ENCODE measurements at places on chromosomes 1 and 21.

GRCh38 chr1:221530791-221531190 lies 211.1 kb downstream of the DUSP10 start:
- no peak for DNase-seq

- DNase-seq: no peak
These were observed 27.2 kb upstream of the KIAA0040 start for GRCh38 chr1:175219774-175220173.

- no peak for DNase-seq
These were observed 25.1 kb downstream of the WARS2 start for GRCh38 chr1:119115311-119115710.

DNA sequence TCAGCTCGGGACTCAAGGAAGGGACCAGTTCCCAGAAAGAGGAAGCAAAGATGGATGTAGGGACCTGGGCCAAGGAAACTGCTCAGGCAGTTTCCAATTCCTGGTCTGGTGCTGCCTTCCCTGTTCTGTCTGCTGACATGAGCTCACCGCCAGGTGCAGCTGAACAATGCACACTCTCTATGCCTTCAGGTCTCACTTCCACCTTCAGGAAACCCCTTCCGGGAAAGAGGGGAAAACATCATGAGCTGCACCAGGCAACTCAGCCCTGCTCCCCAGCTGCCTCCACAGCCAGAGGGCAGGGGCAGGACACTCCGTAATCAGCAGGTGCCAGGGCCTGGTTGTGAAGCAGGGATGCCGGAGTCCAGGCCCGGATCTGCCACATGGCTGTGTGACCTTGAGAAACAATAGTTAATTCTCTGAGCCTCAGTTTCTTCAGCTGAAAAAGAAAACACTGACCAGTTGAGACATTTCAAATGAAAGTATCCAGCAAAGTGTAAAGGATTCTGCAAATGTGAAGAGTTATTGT lies 27.8 kb downstream of the SMIM12 start:
- DNase-seq: no peak

DNA sequence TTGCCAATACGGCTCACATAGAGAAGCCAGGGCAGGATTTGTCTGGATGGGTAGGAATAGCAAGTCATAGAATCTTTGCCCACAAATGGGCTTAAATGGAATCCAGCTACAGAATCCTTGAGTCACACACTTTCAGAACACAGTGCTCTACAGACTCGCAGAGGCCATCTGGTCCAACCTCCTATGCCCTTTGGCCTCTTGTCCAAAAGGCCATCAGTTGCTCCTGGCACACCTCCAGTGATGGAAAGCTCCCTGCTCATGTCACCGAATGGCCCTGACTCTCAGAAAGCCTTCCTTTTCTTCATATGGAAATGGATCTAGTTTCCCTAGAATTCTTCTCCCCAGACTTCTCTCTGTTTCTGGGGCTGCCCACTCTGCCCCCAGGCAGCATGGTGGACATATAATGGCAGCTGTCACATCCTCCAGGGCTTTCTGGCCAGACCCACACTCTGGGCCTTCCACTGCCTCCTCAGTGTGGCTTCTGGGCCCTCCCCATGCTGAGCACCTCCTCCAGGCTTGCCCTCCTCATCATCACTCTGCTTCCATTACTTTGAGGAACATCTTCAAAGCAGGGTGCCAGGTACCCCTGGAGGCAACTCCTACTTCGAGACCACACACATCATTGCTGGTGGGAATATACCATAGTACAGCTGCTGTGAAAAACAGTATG lies 33.6 kb upstream of the TRABD2B start:
- no peak for DNase-seq

- DNase-seq: no peak
These were observed 8.5 kb downstream of the FBXO2 start for GRCh38 chr1:11645670-11646265.

DNA sequence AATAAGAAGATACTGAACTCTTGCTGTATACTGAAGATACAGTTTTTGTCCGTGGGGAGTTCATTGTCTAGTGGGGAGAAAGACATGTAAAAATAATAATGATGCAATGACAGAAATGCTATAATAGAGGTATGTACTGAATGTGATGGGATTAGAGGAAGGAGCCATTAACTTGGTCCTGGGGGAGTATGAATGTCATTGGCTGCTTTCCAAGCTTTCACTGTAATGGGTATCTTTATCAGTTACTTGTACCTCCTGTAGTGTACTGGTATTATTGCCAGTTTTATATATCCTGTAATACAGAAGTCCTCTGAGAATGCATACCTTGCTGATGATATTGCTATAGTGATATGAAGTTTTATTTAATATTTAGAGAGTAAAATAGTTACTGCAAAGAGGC lies 7.4 kb downstream of the BTBD8 start:
- no peak for DNase-seq

DNA sequence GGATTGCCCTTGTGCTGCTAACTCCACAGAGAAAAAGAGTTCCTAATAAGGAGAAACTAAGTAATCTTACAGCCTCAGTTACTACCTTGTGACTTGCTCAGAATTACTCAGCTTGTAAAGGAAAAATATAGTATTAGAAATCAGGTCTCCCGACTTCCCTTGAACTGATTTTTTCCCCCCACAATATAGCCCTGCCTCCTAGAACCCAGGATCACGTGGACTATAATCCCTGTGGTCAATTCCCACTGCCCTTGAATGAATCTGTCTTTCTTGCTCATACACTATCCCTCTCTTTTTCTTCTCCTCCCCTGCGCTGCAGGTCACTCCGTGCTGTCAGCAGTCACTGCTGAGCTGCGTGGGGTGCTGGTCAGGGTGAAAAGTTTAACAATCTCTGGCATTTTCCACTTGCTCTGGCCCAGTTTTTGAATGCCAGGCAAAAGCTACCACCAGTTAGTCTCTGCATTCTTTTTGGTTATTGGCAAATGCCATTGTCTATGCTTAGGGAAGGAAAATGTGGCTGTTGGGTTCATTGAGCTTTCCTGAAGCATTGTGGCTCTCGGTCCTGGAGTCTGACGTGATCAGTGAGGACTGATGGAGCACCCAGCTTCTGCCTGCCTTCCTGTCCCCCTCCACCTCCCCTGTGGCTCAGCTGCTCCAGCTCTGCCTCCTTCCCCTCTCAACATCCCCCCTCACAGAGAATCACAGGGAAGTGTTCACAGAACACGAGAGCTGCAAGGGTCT lies 1.9 kb upstream of the MYOC start:
- no peak for DNase-seq

DNA sequence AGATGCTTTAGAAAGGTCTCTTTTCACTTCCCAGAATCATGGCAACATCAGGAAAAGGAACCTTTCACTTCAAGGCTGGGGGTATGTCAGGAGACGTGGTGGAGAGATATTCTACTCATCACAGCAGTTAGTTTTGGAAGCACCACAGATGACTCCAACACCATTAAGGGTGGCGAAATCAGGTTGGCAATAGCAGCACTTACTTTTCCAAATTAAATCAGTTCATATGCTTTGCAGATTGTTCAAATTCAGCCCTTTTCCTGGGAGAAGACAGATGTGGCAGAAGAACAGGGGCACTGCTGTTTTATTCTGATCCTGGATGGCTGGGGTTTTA lies 79.0 kb downstream of the RUNX1 start:
- no peak for DNase-seq

DNA sequence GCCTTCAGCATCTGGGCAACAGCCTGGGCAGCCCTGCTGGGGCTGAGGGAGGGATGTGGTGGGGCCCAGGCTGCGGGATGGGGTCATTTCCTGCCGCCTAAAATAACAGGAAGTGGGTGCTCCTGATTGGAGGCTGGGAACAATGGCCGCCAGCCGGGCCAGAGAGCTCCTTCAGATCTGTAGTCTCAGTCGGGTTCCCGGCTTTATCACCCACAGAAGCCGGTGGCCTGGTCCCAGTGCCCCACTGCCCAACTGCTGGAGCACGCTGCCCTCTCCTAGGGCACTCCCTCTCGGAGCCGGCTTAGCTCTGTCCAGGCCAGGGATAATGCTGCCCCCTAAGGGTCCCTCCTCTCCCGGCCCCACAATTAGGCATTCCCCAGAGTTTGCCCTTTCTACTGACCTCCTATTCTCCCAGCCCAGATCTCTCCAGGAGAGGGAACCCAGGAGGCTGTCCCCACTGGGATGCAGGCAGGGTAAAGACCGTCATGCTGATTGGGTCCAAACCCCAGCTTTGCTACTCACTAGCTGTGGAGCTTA lies 5.1 kb downstream of the MAP7D1 start:
- no peak for DNase-seq

DNA sequence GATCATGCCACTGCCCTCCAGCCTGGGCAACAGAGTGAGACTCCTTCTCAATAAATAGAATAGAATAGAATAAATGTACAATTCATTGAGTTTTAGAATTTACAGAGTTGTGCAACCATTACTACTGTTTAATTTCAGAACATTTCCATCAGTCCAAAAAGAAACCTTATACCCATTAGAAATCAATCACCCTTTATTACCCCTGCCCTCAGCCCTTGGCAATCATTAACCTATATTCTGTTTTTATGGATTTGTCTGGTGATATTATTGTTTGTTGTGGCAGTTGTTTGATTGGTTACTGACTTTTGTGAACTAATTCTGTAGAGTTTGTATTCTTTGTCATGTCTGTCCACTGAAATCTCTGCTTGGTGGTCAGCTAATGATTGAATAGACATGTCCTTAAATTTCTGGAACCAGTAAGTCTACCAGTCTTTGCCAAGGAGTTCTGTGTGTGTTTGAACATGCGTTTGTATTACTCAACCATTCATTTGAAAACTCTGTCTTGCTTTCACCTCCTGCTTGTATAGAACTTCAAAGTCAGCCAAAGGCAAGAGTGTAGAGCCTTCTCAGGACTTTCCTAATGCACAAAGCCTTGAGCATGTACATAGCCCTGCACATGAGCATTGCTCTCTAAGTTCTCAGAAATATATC lies 208.8 kb downstream of the GPR52 start:
- no peak for DNase-seq

- no peak for DNase-seq
These were observed 236.2 kb upstream of the KAZN start for GRCh38 chr1:14362331-14362730.

- no peak for DNase-seq
These were observed 248.8 kb upstream of the PBX1 start for GRCh38 chr1:164310166-164310565.

DNA sequence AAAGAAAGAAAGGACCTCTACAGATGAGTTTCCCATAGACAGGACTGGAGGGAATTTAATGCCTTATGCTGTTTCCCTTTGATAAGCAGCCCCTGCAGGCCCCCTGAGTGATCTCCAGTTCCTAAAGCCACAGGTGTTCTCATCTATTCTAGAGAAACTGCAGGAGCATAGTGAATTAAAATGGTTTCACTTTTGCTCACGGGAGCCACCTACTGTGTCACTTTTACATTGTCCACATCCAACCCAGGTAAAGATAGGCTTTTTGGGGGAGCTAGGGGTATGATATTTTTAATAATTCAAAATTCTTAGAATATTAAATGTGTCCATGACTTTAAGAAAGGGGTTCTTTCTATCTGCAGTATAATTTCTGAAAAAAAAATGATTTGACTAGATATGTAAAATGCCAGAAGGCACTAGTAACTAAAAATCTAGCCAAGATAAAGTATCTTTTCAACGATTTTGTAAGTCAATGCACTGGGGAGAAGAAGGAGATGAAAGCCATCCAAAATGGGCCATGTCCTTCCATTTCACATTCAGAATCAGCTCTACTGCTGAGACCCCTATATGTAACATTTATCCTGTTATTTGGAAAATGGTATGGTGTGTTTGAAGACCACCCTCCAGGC lies 267.3 kb upstream of the DUSP10 start:
- DNase-seq: no peak

DNA sequence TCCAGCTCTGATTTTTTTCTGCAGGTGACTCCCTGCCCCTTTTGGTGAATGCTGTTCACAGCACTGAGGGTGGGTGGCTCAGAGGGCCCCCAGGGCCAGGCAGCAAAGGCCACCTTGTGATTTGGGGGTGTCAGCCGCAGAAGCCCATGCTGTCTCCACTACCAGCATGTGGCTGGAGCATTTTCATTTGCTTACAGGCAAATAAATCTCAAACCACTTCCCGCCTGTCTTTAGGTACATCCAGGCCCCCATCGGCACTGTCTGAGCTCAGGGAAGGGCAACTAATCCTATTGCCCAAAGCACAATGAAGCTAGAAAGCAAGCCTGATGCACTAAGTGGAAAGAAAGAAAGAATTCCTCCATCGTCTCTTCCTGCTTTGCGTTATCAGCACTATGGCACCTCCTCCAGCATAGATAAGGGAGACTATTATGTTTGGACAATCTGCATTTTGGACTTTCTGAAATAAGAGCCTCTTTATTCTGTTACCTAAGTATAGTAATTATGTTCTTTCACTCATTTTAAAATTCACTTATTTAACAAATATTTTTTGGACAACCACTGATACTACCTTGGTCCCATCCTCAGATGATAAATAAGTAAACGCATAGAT lies 100.5 kb upstream of the TLR5 start:
- no peak for DNase-seq

- DNase-seq: no peak
These were observed 870 bp downstream of the KRTAP10-8 start for GRCh38 chr21:44612669-44613229.

DNA sequence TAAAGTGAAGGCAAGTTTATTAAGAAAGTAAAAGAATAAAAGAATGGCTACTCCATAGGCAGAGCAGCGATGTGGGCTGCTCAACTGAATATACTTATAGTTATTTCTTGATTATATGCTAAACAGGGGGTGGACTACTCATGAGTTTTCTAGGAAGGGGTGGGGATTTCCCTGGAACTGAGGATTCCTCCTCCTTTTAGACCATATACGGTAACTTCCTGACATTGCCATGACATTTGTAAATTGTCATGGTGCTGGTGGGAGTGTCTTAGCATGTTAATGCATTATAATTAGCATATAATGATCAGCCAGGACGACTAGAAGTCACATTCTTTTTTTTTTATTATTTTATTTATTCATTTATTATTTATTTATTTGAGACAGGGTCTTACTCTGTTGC lies 46.4 kb upstream of the BARHL2 start:
- no peak for DNase-seq

GRCh38 chr1:217117973-217118465 lies 394.8 kb upstream of the ESRRG start:
- no peak for DNase-seq

- no peak for DNase-seq
These were observed 2.3 kb downstream of the SRM start for GRCh38 chr1:11057477-11057876.

- DNase-seq: no peak
These were observed 94.3 kb upstream of the GALNT2 start for GRCh38 chr1:229972600-229973296.

- no peak for DNase-seq
These were observed 46.8 kb downstream of the USP24 start for GRCh38 chr1:55168353-55168752.
